AG08395 (cell line): ENCODE measurements at places on chromosomes 12 and 14.

DNA sequence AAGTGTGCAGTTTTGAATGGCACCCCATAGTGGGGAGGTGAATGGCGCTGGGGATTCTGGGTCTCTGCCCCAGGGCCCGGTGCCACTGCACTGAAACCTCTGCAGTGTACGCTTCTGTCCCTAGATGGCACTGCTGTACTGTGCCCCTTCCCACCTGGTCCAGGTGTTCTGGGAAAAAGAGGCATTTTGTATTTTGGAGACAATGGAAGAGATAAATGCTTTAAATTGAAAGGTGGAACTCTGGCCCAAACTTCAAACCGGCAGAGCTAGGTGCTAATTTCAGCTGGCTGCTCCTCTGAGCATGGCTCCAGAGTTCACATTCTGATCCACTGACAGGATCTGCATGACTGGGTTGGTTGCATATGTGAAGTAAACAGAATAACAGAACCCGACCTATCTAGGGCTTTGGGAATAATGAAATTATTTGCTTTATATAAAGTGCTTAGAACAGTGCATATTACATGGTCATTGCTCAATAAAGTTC, 52.2 kb downstream of the KRT80 start:
- peak; percentile 50 for DNase-seq

- no peak for DNase-seq
These were observed 6.8 kb upstream of the KANSL2 start for GRCh38 chr12:48688836-48689235.

- DNase-seq, result no peak
These were observed 81.9 kb upstream of the GTF2A1 start for GRCh38 chr14:81302638-81303037.

DNA sequence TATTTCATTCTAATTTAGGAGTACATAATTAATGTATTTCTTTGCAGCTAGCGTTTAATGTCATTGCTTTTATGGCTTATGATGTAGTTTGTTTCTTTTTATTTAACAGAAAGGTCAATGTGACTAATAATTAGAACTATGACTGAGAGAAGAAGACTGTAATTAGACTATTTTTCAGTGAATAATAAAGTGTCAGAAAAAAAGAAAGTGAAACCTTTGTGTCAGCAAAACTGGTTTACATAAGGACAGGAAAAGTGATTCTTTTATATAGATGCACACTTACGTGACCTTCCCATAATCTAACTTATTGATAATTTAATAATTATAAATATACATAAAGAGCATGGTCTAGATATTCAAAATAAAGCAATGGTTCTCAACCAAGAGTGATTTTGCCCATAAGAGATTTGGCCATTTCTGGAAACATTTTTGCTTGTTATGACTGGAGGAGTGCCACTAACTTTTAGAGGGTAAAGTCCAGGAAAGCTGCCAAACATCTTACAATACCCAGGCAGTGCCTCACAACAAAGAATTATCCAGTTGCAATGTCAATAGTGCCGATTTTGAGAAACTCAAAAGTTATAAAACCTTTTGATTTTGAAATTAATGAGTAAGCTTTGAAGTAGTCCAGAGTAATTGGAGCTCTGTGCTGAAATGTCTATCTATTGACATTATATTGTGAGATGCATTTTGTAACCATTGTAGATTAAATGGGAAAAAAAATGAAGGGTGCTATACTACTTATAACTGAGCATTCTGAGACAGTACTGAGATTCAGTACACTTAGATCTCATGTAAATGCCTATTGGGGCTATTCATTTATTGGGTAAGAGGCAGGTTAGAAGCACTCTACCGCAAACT, 227.1 kb downstream of the C12orf50 start:
- DNase-seq, result no peak

DNA sequence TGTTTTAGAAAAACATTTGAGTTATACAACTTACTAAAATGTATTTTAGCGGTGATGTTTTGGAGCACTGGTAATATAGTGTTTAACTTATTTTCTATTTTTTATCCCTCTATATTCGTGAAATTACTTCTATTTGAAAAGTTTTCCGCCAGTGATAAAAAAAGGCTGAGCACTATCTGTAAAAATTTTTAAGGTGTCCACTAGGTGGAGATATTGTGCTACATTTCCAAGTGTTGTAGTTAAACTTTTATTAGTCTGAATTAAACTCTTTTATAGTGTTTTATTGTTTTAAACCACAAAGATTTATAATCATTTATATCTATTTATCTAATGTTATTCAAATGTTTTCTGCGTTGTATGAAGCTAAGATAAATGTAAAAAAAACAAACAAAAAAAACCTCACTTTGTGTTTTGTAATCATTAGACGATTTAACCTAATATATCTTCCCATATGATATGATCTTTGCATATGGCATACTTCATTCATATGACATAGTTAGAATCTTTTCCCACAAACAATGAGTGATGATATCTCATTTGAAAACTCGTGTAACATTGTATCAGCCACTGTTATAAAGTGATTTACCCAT, 11.8 kb downstream of the ALG10B start:
- peak; percentile 9 for DNase-seq

GRCh38 chr14:57796556-57796955, 69.3 kb downstream of the SLC35F4 start:
- no peak for DNase-seq

- DNase-seq, result no peak
These were observed 20.2 kb downstream of the TMEM106C start for GRCh38 chr12:47983541-47984115.

GRCh38 chr12:92848740-92849139, 80.4 kb downstream of the EEA1 start:
- no peak for DNase-seq

DNA sequence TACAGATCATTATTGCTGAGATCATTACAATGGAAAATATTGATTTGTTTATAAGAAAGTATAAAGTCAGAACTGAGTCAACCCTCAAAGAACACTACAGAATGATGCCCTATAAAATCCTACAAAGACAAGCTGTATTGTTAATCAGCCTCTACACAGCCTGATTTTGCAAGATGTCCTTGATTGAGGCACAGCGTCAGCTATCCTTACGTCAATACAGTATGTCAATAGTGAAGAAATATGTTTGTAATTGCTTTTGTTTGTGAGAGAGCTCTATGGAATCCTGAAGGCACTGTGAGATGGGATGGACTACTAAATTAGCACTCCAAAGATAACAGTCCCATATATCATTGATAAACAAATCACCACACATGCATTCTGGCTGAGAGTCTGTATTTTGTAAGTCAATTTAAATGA, 70.7 kb downstream of the RASSF9 start:
- no peak for DNase-seq

DNA sequence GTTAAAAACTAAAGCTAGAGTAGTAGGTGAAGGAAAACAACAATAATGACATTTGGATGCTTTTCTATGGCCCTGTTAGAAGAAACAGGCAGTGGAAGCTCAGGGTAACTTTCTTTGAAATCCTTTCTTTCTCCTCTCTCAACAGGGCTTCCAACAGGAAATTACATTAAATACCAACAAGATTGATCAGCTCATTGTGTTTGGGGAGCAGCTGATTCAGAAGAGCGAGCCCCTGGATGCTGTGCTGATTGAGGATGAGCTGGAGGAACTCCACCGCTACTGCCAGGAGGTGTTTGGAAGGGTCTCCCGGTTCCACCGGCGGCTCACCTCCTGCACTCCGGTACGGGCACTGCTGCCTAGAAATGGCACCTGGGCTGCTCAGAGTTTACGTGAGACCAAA, 81.5 kb downstream of the ESR2 start:
- DNase-seq, result no peak

- DNase-seq, result peak; percentile 90
These were observed 8.7 kb upstream of the GPR19 start for GRCh38 chr12:12704593-12705230.

DNA sequence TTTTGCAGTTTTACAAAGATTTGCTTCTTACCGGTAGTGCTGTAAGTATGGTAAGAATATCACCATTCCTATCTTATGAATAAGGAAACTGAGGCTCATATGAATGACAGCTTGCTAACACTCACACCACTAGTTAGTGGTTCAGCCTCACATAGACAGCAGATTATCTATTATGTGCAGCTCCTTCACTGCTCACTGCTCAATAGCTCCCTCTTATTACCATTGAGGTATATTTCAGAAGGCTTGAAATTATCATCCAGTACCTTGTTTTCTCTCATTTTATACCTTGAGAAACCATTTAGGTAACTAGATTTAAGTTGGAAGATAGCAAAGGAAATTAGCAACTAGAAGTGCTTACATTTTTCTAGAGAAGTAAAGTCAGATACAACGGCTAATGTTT, 15.5 kb downstream of the RIC8B start:
- no peak for DNase-seq

- DNase-seq, result peak; percentile 56
These were observed 24.8 kb downstream of the CLECL1 start for GRCh38 chr12:9707864-9708808.

DNA sequence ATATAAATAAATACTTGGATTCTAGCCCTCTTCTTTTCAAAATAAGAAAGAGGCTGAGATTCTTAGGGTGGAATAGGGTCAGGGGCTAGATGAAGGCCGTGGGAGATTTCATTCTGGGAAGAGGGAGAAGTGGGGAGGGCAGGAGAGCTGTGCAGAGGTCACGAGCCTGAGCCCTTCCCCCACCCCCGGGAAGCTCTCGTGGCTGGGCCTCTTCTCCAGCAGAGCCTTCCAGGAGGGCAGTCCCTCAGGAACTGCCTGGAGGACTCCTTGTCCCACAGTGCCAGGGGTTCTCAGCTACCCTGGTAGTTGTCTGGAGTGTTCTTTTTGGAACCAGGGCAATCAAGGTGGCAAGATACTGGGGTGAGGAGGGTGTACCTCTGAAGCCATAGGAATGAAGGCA, 94.0 kb downstream of the ESR2 start:
- no peak for DNase-seq

GRCh38 chr12:30457621-30458289, 237.9 kb downstream of the IPO8 start:
- peak; percentile 73 for DNase-seq

- DNase-seq, result peak; percentile 45
These were observed 179.4 kb downstream of the PHLDA1 start for GRCh38 chr12:75852143-75852542.

- DNase-seq, result peak; percentile 7
These were observed 14.5 kb upstream of the KICS2 start for GRCh38 chr12:64236549-64236948.

DNA sequence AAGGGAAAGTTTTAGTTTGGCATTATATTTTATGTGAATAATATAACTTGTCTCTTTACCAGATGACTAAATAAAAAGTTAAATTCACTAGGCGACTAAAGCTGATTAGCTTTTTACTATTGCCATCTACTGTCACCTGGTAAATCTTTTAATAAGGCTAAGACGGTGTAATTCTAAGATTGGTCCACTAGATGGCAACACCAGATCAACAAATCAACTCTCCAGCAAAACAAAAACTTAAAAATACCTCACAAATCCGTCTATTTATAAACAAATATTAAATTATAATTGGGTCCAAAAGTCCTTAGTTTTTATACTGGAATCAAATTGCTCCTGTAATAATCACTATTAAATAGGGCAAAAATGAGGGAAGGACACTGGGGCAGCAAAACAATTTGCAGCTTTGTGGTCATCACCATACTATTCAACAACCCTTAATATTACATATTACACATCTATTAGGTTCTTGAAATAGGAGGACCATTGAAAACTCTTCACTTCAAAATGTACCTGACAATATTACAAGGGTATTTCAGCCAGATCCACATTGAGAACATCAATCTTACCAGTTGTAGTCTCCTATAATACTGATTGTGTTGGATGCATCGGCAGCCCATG, 47.9 kb downstream of the GALC start:
- peak; percentile 26 for DNase-seq

GRCh38 chr12:8697120-8697475, 693 bp upstream of the RIMKLB start:
- DNase-seq, result peak; percentile 31

GRCh38 chr12:118220702-118221101, 84.8 kb downstream of the PEBP1 start:
- no peak for DNase-seq
